ENCODE measurements at places on chromosomes 3 and 15. TPM values are rescaled to one million over a fixed set of nuclear protein-coding genes. Genes with fewer than 3 reads are reported as not detected.

DNA sequence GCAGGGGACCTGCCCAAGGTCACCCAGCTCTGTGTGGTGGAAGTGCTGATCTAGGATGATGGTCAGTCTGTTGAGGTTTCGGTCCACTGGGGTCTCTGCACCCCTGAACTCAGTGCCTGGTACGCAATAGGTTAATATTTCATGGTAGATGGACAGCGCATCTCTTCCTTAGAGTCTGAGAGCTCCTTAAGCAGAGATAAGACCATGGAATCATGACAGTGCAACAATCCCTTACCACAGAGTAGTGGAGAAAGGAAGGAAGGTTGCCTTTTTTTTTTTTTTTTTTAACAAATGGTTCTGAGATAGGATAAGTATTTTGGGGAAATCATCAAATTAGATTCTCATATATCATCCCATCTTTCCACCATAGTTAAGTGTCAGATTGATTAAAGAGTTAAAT is 79.8 kb upstream of the SLC6A1 start:
- DNase-seq: no peak

DNA sequence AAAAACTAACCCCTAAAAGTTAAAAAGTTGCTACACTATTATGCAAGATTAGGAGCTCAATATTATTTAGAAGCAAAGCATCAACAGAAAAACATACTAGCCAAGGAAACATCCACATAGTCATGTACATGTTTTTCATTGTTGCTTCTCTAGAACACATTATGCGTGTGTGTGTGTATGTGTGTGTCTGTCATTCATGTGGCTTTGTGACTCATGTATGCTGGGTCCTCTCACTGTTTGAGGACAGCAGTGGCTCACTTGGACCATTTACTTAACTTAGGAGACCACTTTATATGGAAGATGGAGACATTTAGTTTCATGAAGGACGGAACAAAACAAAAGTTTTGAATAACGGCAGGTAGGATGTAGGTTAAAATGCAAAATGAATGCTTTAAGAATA is 219.4 kb upstream of the THBS1 start:
- DNase-seq: no peak

- DNase-seq: peak; percentile 24
Observed at GRCh38 chr3:7546253-7546652, 685.3 kb downstream of the GRM7 start.

GRCh38 chr15:52158084-52158765 is 33.0 kb downstream of the GNB5 start:
- no peak for DNase-seq

DNA sequence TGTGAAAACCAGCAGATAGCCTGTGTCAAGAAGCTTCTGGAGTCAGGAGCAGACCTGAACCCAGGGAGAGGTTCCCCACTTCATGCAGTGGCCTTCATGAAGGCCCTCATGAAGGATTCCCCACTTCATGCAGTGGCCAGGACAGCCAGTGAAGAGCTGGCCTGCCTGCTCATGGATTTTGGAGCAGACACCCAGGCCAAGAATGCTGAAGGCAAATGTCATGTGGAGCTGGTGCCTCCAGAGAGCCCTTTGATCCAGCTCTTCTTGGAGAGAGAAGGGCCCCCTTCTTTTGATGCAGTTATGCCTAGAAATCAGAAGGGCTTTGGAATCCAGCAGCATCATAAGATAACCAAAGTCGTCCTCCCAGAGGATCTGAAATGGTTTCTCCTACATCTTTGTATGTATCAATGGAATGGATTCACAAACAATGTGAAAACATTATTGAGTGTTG is 103.9 kb upstream of the CHD2 start:
- DNase-seq: no peak

DNA sequence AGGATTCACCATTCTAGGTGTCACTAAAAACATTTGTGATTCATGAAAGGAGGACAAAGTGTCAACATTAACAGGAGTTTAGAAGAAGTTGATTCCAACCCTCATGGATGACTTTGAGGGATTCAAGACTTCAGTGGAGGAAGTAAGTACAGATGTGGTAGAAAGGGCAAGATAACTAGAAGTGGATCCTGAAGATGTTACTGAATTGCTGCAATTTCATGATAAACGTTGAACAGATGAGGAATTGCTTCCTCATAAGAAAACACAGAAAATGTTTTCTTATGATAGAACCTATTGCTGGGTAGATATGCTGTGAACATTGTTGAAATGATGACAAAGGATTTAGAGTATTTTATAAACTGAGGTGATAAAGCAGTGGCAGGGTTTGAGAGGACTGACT is 23.5 kb upstream of the ATP2C1 start:
- DNase-seq: no peak

GRCh38 chr3:54062546-54062945 is 59.8 kb upstream of the CACNA2D3 start:
- no peak for DNase-seq

GRCh38 chr3:144129536-144130214 is 158.1 kb downstream of the DIPK2A start:
- DNase-seq: no peak

GRCh38 chr3:59606638-59607266 is 556.9 kb upstream of the CFAP20DC start:
- DNase-seq: no peak

GRCh38 chr3:195462308-195462610 is 19.4 kb upstream of the ACAP2 start:
- no peak for DNase-seq

DNA sequence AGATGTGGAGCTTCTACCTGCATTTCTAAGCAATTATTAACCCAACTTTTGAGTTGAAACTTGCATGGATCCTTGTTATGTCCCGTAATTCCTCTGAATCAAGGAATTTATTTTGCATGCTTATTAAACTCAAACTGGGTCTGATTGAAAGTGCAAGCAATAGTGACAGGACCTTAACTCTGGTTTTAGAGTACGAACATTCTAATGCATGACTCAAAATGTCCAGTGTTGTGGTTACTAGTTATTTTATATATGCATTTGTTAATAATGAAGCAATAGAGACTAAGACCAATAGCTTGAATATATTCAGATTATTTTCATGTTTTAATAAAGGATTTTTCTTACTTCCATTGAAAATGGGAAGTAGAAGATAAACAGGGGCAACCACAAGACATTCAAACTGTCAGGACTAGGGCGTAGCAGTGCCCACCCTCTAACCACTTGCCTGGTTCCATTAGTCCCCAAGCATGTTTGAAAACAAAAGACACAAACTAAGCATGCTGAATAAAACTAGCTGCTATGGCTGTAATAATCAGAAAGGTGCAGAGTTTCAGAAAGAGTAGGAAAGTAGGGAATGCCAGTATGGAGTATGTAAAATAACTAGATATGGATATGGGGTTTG is 28.1 kb downstream of the OIP5 start:
- DNase-seq: no peak

- DNase-seq: no peak
Observed at GRCh38 chr3:149673393-149673792, 15.6 kb upstream of the WWTR1 start.

DNA sequence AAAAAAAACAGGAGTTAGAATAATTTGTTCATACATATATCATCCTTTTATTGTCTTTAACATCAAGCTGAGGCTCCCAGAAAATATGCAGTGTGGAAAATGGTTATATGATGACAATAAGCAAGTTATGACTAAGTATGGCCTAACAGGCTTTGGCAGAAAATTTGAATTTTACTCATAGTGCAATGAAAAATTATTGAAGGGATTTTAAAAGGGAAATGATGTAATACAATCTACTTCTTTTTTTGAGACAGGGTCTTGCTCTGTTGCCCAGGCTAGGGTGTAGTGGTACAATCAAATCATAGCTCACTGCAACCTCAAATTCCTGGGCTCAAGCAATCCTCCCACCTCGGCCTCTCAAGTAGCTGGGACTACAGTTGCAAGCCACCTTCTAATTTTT is 78.7 kb downstream of the FAIM start:
- no peak for DNase-seq

DNA sequence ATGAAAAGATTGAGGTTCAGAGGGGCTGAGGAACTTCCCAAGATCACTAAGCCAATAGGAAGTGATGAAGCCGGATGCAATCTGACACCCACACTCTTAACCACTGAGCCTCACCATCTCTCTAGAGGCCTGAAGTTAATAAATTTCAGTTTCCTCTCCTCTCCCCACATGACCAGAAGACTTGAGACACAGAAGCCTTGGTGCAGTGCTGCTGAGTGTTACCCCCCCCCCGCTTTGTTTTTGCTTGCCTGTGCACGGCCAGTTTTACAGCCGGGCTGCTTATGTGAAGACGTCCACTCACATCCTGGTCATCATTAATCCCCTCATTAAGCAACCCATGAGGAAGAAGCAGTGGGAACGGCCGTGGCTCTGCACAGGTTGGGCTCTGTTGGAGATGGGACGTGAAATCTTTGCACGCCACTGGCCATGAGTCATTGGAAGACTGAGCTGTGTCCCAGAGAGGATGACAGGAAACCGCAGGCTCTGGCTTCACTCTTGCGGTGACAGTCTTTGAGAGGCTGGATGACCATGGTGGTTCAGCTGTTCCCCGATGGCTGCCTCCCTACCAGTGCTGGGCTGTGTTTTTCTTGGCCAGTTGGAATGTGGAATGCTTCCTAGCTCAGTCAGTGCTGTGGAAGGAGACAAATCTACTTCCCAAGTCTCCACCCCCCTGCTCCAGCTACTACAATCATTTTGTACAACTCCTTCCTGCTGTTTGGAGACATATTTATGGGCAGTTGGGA is 232.6 kb upstream of the LRTM1 start:
- DNase-seq: no peak

DNA sequence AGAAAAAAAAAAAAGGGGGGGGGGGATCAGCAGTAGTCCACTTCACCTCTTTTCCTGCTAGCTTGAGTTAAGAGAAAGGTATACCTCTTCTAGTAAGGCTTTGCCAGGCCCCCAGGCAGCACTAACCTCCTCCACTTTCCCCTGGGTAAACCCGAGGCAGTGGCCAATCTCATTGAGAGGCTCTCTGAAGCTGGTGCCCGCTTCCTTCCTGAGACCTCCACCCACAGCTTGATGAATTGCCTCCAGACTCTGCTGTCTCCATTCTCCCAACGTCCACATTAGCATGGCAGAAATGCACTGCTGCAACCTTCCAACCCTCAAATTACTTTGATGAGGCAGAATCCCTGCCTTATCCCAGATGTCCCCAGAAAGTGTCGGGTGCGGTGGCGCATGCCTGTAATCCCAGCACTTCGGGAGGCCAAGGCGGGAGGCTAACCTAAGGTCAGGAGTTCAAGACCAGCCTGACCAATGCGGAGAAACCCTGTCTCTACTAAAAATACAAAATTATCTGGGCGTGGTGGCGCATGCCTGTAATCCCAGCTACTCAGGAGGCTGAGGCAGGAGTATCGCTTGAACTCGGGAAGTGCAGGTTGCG is 15.3 kb downstream of the RLBP1 start:
- no peak for DNase-seq

GRCh38 chr3:107468782-107469181 is 54.0 kb upstream of the BBX start:
- DNase-seq: no peak

DNA sequence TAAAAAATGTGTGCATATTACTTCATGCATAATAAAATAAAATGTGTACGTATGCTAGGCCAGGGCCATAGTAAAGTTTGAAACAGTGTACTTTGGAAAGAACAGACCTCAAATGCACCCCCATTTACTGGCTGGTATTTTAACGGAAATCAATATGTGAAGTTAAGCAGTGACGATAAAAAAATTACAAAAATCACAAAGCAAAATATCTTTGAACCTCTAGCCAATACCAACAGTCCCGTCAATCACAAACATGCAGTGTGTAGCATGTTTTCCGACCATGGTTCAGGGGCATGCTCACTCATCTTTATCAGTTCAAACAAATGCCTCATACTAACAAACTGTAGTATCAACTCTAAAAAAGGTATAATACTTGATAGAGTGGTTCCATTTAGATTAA is 121.1 kb downstream of the TJP1 start:
- no peak for DNase-seq

SV2B gene
- polyA plus RNA-seq: 0.79 TPM

FBXL2 gene
- polyA plus RNA-seq: 33.3 TPM

IL12A gene
- polyA plus RNA-seq: 1.0 TPM

SLC25A20 gene
- polyA plus RNA-seq: 7.1 TPM

VEPH1 gene
- polyA plus RNA-seq: 2.0 TPM

SSUH2 gene
- polyA plus RNA-seq: 4.1 TPM

ANKRD34C gene
- polyA plus RNA-seq: 0.11 TPM

FBXL22 gene
- 1.0 TPM for polyA plus RNA-seq

C3orf38 gene
- polyA plus RNA-seq: 26.4 TPM

GOLGA8J gene
- polyA plus RNA-seq: 1.2 TPM

IFRD2 gene
- polyA plus RNA-seq: 39.7 TPM

Measured in left renal pelvis (tissue), 4 donors.